D721Med (cell line): ENCODE measurements at places on chromosomes 12 and 14.

GRCh38 chr14:25042362-25043299 lies 7.3 kb downstream of the STXBP6 start:
- DNase-seq = no peak

DNA sequence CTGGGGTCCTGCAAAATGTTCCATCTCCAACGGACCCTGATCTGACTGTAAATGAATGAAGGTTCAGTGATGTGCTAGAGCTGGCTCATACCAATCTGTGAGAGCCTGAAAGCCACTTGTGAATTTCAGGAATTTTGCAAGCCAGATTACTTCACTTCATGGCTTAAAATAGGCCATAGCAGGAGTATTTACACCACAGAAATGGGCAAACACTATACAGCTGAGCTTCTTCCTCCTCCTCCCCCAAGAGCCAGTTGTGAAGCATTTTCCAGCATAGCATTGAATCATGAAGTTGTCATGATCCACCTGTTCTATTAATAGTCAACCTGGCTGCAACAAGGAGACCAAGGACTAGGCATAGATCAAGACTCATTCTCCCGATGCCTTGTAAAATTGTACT lies 141.3 kb upstream of the RASSF8 start:
- no peak for DNase-seq

- DNase-seq = no peak
Measured at GRCh38 chr14:100025111-100025510, 40.1 kb upstream of the EVL start.

- DNase-seq = no peak
Measured at GRCh38 chr12:100254876-100255275, 12.0 kb downstream of the DEPDC4 start.

DNA sequence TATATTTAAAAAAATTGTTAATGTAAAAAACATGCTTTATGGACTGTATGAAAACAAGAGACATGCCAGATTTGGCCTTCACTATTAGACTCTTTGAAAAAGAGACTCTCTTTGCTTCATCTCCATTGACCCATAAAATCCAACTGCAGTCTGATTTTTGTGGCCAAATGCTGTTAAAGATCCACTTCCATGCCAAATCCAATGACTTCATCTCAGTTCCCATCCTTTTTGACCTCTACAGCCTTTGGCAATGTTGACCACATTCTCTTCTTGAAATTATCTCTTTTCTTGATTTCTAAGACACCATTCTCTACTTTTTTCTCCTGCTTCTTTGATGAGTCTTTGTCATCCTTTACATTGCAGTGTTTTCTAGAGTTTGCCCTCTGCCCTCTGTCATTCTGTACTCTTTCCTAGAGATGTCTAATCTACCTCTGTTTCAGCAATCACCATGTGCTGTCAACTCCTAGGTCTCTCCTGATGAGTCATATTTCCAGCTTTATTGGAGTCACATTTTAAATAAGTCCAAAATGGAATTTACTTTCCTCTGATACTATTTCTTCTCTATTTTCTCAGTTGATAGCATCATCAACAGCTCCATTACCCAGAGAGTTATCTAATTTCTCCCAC lies 2.4 kb downstream of the TMPRSS12 start:
- DNase-seq = no peak

GRCh38 chr12:116194935-116195431 lies 82.5 kb downstream of the MED13L start:
- DNase-seq = no peak

GRCh38 chr12:40727774-40728483 lies 35.7 kb downstream of the CNTN1 start:
- DNase-seq = no peak

GRCh38 chr12:115074617-115075016 lies 390.6 kb upstream of the TBX3 start:
- DNase-seq = no peak

DNA sequence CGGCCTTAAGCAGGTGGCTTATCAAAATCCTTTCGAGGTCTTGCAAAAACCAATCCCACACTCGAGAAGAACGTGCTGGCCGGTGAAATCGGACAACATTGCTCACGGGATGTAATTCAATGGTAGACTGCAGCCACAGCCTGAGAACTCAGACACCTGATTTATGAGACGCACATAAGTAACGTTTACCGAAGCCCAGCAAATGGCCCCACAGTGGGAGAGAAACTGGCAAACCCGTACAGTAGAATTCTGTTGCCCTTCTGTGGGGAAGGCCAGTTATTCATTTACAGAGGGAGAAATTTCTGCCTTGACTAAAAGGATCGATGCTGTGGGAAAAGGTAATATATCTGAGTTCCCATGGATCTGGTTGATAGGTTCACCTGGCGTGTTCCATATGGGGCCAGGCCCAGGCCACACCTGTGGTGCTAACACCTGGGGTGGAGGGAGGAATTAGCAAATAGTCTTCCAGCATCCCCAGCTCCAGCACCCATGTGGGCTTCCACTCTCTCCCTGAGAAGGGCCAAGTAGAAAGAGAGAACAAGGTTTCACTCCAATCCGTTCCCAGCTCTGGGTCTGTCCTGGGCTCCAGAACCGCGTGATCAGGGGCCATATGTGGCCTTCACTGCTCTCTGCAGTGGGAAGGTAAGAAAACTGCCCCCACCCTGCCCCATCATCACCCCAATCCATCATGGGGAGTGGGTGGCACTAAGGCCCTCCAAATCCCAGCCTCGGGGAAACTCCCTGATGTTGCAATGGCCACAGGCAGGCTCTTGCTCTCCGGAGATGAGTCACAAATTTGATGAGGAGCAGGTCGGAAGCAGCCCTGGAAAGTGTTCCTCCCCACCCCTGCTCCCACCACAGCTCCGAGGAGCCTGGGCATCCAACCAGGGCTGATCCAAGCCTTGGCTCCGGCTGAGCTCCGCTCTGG lies 12.7 kb downstream of the BDKRB1 start:
- no peak for DNase-seq
